ENCODE measurements at places on chromosomes 2 and 18. TPM values are rescaled to one million over a fixed set of nuclear protein-coding genes. Genes with fewer than 3 reads are reported as not detected.

The MOB1A gene
- 189 TPM for total RNA-seq

The CYBRD1 gene
- total RNA-seq, result 63.1 TPM

GRCh38 chr2:15269043-15269442, 292.1 kb downstream of the NBAS start:
- DNase-seq, result no peak

GRCh38 chr2:220335591-220335915, 708.1 kb downstream of the SLC4A3 start:
- no peak for DNase-seq

- no peak for DNase-seq
These were observed 24.3 kb downstream of the HEATR5B start for GRCh38 chr2:37059841-37060240.

DNA sequence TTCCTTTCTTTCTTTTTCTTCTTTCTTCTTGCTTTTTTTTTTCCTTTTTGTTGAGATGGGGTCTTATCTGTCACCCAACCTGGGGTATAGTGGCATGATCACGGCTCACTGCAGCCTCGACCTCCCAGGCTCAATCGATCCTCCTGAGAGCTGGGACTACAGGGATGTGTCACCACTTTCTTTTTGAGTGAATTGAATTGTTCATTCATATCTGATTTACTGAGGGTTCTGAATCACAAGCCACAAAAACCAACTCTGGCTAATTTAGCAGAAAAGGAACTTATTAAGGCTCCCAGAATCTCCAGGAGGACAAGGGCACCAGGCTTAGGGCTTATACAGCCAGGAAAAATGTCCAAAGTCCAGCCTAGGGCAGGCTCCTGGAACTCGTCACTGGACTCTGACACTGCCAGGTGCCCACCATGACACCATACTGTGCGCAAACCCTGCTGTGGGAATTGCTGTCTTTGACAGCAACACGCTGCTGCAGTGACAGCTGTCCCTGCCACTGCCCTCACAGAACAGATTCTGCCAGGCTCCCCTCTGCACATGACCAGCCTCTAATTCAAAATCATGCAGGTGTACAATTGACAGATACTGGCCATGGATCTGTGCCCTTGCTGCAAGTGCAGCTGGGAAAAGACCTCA, 42.9 kb upstream of the EML6 start:
- DNase-seq, result peak; percentile 65

GRCh38 chr2:31222071-31222470, 4.8 kb upstream of the CAPN14 start:
- no peak for DNase-seq

GRCh38 chr2:43410055-43410604, 183.7 kb upstream of the ZFP36L2 start:
- DNase-seq, result no peak

- DNase-seq, result no peak
These were observed 43.2 kb downstream of the CLASP1 start for GRCh38 chr2:121605820-121606733.

DNA sequence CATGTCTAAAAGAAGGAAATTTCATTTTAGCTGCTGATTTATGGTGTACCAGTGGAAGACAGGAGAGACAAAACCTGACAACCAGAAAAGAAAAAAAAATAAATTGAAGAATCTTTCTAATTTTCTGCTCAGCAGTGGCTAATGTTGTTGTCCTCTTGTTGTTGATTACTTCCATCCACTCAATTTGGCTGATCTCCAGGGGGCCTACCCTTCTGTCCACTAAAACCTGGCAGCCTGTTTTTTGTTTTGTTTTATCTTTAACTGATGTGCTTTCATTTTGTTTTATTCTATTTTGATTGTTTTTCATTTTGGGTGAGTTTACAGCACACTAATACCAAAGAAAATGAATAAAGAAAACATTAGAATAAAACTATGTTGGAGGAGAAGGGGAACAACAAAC, 27.4 kb downstream of the TFPI start:
- no peak for DNase-seq

- no peak for DNase-seq
These were observed 25.9 kb downstream of the HS1BP3 start for GRCh38 chr2:20624884-20625485.

DNA sequence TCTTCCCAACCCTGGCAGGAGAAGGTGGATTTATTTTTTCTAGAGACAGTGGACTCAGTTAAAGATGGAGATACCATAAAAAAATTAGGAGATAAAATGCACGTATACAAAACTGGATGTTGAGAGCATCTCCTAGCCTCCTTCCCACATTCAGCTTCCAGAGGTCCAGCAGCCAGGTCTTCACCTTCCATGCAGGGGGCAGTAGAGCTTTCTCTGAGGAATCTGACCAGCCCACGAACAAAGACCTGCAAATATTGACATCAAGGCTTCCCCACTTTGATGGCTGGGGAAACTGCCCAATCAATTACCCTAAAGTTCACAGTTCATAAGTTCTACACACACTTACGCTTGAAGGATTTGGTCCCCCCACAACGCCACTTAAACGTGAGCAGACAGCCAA, 24.5 kb downstream of the AQP4 start:
- no peak for DNase-seq

GRCh38 chr2:237864444-237864931, 5.1 kb downstream of the RAMP1 start:
- no peak for DNase-seq

GRCh38 chr2:217995731-217996231, 7.0 kb downstream of the TNS1 start:
- no peak for DNase-seq

Measured in renal cortical epithelial cell (primary cell).